Nucleus accumbens (tissue), 56 donors: ENCODE measurements at places on chromosomes 13 and 19.

DNA sequence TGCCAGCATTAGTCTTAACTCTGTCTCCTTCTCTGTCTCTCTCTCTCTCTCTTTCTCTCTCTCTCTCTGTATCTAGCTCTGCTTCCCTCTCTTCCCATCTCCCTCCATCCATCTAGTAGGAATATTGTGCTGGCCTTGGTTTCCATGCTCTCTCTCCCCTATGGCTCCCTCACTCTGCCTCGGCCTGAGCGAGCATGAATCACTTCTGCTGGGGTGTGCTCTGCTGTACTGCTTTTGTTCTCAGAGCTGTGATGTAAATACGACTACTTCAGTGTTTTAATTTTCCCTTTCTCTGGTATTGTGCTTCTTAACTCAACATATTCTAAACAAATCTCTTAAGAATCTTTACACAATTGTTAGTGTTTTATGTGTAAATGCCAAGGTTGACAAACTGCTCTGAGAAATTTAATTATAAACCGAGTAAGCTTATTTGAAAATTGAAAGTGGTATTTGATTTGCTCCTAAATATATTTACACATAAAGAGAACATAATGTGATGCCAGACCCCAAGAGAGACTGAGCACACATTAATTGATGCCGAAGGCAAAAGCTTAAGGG lies 211.5 kb upstream of the KL start:
- no peak for DNase-seq

DNA sequence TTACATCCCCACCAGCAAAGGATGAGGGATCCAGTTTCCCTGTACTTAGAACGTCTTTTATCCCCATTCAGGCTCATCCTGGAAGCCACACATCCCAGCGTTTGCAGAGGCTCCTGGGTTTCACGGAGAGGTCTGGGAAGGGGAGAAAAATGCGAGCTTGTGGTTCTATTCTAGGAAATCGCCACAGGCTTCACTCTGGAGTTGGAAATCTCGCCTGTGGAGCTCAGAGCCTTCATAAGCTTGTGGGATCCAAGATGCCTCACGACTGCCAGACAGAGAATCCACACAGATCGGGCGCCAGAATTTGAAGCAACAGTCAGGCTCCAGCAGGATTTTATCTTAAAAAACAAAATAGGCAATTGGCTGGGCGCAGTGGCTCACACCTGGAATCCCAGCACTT lies 157.9 kb downstream of the PTPRS start:
- DNase-seq, result no peak

GRCh38 chr13:33349288-33349985 lies 63.9 kb upstream of the STARD13 start:
- no peak for DNase-seq

DNA sequence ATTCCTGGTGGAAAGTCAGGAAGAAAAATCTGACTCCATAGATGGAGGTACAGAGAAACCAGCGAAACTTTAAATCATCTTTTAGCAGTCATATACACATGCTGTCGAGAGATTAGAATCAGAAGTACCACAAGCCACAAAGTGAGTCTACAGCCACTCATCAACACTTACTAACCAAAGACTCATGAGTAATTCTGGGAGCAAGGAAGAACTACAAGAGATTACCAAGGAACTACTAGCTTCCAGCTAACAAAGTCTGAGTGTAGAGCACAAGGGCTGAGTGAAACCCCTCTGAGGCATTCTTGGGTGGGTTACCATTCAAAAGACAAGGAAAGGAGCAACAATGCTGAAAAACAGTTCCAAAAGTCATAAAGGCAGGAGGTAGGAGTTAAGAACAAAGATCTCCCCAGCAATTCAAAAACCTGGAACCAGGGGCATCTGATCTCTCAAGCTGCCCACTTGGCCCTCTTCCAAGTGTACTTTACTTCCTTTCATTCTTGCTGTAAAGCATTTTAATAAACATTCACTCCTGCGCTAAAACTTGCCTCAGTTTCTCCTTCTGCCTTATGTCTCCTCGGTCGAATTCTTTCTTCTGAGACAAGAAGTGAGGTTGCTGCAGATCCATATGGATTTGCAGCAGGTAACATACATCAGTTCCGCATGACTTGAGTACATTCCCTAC lies 13.0 kb downstream of the RBM26 start:
- DNase-seq, result no peak

GRCh38 chr19:7533281-7533885 lies 2.1 kb upstream of the PNPLA6 start:
- no peak for DNase-seq

DNA sequence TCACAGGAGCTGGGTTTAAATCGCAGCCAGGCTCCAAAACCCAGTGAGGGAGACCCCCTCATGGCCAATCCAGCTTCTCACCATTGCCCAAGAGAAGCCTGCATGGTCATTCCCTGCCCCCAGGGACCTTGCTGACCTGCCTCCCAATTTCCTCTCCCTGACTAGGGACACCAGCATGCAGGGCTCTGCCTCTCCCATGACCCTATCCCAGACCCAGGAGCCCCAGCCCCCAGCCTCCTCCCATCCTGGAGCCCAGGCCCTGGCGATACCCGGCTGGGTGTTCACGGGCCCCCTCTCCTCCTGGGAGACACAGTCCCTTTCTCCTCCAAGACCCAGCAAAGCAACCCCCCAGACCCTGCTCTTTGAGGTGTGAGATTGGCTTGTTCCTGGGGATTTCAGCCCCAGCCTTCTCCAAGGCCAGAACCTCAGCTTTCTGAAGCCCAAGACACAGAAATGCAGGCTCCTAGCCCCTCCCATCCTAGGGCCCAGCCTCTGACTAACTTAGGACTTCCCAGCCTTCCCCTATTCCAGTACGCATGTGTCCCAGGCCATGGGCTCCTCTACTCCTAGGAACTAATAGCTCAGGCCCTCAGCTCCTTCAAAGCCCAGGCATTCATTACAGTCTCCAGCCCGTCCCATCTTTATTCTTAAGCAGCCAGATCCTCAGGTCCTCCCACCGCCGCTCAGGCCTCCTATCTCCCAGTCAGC lies 1.1 kb downstream of the GYS1 start:
- no peak for DNase-seq
